ENCODE measurements at places on chromosomes 7 and 10.

DNA sequence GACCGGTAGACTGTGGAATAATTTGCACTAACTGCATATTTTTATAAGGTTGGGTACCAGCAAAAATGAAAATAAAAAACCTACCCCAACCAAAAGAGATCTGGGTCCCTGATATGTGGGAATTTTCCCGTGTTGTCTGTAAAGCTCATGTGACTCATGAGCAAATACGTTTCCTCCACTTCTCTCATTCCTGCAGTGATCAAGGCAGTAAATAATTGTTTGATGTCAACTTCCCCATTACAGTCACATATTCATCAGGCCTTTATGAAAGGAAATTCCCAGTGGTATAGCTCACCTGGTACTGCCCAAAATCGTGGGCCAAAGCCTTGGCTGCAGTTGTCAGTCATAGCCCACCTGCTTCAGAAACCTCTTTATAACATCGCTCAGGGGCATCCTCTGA is 166.0 kb upstream of the ANK3 start:
- no peak for DNase-seq

DNA sequence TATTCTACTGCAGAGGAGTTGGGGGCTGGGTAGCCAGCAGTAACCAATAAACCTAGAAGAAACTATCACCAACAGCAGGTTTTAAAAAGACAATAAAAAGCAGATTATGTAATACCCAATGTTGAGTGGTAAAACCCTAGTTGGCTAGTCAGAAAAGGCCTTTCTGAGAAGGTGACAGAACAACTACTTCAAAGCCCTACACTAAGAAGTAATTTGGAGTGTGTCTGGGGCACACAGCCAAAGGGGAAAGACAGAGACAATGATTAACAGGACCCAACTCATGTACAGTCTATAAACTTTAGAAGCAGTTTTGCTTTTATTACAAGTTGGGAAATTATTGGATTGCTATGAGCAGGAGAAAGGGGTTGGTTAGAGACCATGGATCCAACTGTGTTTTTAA is 77.2 kb upstream of the TMEM106B start:
- no peak for DNase-seq

DNA sequence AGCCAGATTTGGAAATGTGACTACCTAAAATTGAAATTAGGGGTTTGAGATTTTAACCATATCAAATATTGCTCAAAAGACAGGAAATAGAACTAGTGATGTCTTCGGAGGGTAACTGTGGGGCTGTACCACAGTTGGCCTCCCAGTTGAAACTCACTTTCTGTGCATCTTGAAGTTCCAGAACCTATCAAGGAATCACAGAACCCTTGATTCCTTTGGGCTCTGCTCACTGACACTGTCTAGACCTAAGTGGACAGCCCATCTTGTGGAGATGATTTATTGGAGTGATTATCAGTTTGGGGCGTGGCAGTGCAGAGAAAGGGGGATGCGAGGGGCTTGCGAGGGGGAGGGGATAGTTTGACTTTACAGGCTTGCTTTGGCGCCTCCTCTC is 134.2 kb upstream of the GJD4 start:
- DNase-seq: no peak

DNA sequence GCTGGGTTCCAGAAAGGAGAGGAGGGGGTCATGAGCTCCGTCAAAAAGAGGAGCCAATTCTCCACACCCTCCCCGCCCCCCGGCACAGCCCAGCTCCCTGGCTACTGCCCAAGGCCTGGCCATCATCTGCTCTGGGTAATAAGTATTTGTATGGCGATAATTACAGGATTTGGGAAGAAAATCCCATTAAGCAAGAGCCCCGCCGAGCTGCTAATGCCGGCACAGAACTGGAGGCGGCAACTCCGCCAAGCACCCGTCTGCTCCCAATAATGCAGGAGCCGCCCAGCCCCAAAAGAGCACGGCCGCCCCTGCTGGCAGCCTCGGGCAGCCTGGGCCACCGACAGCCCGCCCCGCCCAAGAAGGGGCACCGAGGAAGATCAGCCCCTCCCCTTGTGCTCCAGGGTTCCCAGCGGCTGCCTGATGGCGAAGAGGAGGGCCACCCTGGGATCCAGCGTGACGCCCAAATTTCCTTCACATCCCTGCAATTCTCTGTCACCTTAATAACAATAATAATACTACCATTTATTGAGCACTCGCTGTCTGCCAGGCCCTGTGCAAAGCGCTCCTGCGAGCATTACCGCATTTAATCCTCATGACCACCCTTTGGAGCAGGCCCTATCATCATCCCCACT is 5.9 kb downstream of the SLIT1 start:
- DNase-seq: no peak

DNA sequence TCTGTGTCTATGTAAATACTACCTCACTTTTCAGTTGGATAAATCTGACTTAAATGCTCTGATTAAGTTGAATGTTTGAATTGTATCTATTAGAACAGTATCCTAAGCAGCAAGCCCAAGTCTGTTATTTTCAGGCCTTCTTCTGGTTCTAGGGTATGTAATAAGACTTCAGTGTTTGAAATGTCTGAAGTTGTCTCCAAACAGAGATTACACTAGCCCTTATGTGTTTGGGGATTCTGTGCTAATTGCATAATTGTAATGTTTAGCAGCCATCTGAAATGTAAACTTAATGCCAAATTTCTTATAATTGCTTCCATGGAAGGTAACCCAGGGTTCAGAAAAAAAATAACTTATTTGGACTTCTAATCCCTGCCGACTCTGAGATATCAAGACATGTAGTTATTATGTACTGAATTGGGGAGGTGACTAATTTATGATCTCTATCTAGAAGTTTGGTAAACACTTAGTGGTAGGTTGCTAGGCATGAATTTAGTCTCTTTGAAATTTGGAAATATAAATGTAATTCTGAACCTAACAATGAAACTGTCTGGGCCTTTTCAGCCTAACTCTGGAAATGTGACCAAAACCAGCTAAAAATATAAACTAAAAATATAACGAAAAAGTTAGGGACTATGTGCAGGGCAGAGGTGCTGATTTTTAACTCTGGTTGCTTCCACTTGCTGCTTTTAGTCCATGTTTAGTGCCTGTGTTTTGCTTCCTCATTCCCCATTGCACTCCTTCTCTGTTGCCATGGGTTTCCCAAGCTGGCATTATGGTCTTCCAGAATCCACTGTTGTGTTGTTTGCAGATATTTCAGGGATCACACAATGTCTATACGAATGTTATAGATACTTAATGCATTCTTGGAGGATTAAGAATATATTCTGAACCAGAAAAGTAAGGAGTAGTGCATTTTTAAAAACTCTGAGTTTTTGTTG is 54.8 kb downstream of the MCU start:
- DNase-seq: no peak

GRCh38 chr10:33716501-33717267 is 382.2 kb upstream of the NRP1 start:
- no peak for DNase-seq

DNA sequence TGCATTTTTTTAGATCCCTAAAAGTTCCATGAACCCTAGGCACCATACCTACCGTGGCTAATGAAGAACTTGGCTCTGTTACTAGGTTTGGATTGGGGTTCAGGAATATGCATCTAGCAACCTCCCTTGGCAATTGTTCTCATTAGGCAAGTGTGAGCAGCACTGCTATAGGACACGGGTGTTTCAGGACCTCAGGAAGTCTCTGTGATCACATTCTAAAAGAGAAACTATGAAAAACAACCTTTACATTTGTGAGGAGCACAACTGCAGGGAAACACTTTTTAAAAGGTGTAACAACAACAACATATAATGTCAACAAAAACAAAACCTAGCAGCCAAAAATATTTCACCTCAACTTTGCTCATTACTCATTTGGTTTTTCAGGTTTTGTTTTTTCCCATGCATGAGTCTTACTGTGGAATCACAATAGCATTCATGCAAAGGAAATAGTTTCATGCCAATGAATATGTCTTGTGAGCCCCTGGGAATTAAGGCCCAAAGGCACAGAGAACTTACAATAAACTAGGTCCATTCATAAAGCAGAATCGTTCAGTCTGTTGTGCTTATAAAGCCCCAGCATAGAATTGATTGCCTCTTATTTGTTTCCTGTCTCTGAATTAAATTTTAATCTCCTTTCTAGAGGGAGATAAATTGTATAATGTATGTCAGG is 255.7 kb upstream of the DGKB start:
- no peak for DNase-seq

DNA sequence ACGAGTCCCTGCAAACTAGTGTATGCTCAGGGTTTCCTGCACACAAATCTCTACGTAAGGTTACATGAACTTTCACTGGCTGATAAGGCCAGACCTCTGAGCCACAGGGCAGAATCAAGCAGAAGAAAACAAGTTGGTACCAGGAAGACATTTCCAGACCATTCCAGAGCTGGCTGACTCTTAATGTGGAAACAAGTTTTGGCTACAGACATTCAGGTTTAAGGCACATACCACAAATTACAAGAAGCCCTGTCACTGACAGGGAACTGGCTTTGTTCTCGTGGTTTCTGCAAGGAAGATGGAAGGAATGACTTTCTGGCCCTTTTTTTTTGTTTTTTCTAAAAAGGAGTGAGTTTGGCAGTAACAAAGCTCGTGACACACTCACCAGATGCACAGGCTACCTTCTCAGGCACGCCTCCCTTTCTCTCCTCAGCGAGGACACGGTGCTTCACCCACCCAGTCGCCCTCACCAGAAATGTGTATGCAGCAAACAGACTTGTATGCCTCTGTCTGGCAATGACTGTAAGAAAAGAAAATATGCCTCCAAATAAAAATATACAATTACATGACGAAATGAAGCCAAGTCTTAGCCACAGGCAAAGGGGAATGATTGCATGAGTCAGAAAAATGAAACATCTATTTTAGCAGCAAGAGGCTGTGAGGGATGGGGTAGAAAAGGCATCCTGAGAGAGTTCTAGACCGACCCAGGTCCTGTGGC is 22.6 kb downstream of the PLAC9 start:
- no peak for DNase-seq

- no peak for DNase-seq
These were observed 82.6 kb downstream of the DNMBP start for GRCh38 chr10:99926925-99927720.

GRCh38 chr10:43110338-43111071 is 27.7 kb upstream of the CSGALNACT2 start:
- DNase-seq: no peak

DNA sequence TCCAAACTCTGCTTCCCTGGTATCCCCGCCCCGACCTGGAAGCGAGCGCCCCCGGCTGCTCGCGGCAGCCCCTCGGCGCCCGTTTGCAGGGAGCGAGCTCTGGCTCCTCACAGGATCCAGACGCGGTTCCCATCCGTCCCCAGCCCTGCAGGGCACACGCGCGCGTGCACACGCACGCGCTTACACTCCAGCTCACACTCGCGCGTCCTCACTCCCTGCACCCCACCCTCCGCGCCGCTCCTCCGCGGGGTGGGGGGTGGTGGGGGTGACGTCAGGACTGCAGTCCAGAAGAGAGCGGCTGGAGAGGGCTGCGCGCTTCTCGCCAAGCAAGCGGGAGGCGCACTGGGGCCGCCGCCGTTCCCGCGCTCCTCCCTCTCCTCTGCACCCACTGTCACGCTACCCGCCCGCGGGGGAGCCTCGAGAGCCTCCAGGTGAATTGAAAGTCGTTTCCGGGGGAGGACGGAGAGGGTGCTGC is 255.6 kb downstream of the OTUD1 start:
- DNase-seq: no peak

DNA sequence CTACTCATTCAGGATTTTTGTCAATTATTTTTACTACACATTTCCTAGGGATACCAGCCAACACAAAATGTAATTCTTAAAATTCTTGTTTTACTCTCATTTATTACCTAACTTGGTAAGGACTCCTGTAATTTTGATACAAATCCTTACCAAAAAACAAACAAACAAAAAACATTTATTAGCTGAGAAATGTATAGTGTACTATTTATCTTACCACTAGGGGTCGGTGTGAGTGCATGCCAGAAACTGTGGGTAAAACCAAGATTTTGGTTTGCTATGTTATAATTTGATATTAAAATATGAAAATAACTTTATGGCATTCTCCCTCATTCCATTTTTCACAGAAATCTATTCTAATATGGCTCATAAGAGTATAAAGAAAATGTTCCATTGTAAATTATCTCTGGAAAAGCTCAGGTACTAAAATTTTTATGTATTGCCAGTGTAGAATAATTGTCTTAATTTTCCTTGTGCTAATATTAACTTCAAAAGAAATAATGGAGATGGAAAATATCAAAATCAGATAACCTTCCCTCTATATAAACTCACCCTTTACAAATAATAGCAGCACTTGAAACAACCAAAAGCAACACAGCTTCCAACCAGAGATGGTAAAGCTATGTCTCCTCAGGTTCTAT is 290.8 kb upstream of the PCDH15 start:
- no peak for DNase-seq

DNA sequence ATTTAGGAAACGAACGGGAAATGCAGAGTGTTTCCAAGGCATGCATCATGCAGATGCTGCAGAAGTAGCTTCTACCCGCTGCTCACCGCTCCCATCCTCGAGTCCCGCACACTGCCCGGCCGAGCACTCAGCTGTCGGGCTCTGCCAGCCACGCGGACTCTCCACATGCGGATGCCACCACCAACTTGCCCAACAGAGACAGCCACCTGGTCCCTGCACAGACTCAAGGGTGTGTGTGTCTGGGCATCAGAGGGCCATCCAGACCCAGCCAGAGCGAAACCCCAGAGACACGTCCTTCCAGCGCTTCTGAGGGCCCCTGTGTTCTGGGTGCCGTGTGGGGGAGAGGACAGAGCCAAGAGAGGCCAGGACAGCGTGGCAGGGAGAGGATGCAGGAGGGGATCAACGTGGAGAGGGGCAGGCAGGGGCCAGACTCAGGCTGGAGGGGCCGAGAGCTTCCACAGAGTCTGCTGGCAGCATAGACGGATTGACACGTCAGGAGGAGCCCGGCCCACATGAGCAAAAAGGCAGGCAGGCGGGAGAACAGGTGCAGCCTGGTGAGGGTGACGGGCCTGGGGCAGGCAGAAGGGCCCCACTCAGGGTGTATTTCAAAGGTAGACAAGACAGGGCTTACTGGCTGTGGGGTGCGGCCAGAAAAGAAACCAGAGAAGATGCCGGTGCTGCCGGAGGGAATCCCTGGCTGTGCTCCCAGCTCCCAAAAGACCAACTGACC is 18.3 kb downstream of the GPER1 start:
- no peak for DNase-seq

DNA sequence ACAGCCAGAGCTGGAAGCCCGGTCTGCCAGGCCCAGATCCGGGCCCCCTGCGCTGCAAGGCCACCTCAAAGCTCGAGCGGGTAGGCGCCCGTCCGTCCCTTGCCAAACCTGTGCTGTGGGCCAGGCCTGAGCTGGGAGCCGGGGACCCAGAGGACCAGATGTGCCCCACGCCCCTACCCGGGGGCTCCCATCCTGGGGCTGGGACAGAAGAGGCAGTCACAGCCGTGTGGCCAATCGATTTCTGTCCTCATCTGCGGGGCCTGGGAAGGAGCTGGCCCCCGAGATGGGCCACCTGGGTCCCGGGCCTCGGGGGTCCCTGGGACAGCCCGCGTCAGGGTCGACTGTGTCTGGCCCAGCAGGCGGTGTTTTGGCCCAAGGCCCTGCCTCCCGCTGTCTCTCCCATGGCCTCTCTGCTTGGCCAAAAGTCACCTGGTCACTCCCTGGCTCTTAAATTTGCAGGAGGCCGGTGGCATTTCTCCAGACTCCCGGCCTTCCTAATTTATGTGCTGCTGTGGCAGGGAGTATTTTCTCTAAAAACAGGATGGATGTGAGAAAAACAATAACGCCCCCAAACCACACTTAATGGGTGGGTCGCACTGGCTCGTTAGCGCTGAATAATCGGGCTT is 63.8 kb downstream of the UNCX start:
- DNase-seq: no peak

Measured in activated CD4-positive, alpha-beta T cell treated with anti-CD3 and anti-CD28 coated beads, Interleukin-2, amount 50 U/mL, for 4 hours (primary cell).